ENCODE measurements at places on chromosomes 2 and 18. TPM values are rescaled to one million over a fixed set of nuclear protein-coding genes. Genes with fewer than 3 reads are reported as not detected.

DNA sequence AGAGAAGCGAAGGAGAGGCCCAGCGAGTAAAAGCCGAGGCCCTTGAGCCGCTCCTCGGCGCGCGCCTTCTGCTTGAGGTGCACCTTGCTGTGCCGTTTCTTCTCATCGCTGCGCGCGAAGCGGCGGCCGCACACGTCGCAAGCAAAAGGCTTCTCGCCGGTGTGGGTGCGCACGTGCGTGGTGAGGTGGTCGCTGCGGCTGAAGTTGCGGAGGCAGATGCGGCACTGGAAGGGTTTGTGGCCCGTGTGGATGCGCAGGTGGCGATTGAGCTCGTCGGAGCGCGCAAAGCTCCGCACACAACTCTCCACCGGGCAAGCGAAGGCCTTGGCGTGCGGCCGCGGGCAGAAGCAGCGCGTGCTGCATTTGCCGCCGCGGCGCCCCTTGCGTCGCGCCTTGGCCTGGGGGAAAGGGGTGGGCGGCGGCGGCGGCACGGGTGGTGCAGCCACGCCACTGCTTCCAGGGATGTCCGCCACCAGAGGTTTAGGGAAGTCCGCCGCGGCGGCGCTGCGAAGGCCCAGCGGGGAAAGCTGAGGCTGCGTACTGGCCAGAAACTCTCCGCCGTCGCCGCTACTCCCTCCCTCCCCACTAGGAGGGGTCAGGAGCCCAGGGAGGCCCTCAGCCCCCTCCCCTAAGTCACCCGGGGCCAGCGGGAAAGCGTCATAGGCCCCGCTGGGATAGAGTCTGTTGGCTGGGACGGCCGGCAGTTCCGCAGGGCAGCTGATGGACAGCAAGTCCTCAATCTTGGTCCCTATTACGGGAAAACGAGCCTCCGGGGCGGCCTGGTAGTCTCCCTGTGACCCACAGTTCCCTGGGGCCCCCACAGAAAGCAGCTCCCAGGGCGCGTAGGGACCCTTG, 1.7 kb downstream of the EGR4 start:
- DNase-seq = peak; percentile 13

DNA sequence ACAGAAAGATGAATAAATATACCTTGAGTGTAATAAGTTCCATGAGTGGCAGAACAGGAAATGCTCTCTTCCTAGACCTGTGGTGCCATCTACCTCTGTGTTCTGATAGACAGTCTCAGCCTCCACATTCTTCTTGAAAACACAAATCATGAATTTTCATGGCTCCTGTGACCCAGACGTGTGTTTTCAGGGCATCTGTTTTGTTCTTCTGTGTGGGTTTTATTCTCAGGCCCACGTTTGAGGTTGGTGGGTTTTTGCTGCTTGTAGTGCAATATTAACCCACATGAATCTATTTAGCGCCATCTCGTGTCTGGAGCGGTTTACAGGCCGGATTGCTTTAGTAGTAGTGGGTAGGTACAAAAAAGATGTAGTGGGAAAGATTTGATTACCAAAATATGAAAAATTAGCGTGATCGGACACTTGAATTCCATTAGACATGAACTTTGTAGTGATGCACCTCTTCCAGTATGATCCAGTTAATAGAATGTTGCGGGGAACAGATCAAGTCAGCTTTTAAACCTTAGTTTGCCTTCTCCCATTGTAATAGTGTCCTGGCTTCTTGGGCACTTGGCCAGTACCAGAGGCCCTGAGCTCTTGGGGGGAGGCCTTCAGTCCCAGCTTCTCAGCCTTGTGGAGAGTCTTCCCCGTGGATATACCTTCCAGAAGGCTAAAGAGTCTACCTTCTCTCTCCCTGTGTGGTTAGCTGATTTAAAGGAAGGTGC, 256.5 kb downstream of the TPGS2 start:
- DNase-seq = peak; percentile 54

GRCh38 chr2:164691346-164691887, 70.1 kb upstream of the GRB14 start:
- DNase-seq = no peak

DNA sequence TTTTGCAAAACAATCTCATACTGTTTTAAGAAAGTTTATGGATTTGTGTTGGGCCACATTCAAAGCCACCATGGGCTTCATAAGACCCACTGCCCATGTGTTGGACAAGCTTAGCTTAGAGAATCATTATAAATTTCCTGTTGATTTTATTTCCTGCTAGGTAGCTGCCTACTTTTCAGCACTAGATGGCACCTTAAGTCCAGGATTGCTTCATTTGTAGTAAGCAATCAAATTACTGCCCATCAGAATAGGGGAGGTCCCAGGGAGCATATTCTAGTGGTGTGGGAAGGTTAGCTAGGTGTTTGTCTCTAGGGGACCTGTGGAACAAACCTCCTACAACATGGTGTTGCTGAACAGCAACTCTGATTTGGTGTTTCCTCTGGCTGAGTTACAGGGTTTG, 11.0 kb upstream of the DCDC2C start:
- peak; percentile 59 for DNase-seq

GRCh38 chr2:82675186-82675585, 1783.9 kb downstream of the SUCLG1 start:
- no peak for DNase-seq

DNA sequence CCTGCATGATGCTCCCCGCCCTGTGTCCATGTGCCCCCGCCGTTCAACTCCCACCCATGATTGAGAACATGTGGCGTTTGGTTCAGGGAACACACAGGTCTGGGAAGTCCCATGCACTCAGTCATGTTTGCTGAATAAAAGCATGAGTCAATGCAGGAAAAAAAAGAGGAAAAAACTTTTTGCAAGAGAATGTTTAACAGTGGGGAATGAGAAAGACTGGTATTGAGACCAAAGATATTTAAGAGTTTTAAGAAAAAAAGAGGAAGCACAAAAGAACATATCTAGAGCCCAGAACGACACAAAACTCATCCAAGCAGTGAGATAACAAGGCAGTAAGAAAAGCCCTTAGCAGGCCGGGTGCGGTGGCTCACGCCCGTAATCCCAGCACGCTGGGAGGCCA, 279.2 kb upstream of the THSD7B start:
- DNase-seq = no peak

DNA sequence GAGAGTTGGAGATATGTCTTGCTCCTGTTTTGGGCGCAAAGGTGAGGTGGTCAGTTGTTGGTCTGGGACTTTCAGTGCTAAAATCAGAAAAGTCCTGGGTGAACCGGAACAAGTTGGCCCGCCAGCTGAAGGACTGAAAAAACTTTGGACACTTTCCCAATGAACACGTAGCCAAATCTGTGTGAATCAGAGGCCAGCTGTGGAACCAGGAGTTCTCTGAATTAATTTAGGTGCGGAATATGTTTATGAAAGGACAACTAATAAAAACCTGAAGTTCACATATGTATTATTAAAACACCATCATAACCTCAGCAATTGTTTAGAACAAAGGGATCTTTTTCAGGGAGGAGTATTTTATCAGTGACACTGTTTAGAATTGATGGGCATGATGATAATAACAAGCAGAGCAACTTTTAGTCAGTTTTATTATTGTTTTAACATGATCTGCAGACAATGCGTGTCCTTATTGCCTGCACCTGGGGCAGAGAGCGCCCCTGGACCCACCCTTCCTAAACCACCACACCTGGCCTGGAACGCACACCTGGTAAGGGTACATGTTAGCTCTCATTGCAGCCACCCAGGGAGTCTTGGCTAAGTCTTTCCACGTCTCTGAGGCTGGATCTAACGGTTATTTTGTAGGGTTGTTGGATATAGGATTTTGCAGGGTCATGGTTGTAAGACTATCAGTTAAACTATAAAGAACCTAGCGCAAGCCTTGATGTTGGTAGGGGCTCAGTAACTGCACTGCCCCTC, 9.9 kb upstream of the ODC1 start:
- peak; percentile 60 for DNase-seq

GRCh38 chr2:6941299-6942046, 24.3 kb downstream of the RNF144A start:
- no peak for DNase-seq

Gene ALKAL2
- total RNA-seq = not detected

- no peak for DNase-seq
Measured at GRCh38 chr2:116133381-116133942, 1681.0 kb upstream of the DDX18 start.

Gene GPBAR1
- total RNA-seq = not detected

DNA sequence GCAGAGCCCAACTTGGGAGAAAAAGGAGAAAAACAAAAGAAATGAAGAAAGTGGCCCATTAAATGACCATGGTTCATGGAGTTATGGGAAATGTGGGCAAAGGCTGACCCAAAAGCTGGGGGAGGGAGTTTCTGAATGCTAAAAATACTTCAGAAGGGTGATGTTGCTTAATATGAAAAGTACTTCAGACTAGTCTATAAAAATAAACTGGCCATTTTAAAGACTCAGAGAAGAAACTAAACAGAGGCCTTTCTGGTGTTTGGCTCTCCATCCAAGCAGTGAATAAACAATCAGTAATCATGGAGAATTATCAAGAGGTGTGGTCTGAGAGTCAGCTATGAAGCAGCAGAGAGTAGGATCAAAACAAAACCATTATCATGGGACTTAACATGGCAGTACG, 160.8 kb upstream of the MAPRE2 start:
- no peak for DNase-seq

DNA sequence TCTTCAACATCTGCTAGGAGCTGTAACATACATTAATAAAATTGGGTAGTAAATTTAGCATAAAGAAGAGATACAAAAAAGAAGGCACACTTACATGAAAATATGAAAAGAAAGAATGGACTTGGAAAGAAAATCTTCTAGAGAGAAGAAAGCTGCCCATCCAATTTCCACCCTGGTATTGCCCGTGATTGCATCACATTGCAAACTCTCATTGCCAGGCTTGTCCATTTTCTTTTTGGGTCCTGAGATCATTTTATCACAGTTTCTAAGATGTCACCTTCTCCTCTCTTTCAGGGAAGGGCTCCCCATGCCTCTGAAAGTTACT, 321.5 kb downstream of the RND3 start:
- no peak for DNase-seq

- DNase-seq = no peak
Measured at GRCh38 chr2:9573840-9574239, 18.2 kb upstream of the ADAM17 start.

GRCh38 chr2:217166241-217166850, 306.5 kb upstream of the TNP1 start:
- peak; percentile 78 for DNase-seq

Gene MTCL1
- 3.9 TPM for total RNA-seq

Gene ACYP2
- 8.7 TPM for total RNA-seq

DNA sequence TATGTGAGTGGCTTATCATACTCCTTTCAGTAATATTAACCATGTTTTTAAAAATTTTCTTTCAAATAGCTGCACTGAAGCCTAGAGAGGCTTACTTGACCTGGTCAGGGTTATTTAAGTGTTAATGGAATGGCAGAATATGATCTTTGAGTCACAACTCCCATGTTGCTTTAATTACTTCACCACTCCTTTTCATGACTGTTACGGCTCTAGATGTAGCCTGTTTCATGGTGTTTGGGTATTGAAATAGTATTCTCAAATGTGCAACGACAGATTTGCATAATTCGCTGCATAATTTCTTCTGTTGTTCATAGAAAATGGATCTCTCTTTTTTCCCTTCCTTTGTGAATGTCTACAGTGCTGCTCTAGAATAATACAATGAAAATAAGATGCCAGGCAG, 51.6 kb upstream of the PLA2R1 start:
- DNase-seq = no peak

Gene RNU2-63P
- 70.8 TPM for total RNA-seq

GRCh38 chr2:215486291-215487001, 50.6 kb upstream of the FN1 start:
- no peak for DNase-seq

Gene CMPK2
- 0.65 TPM for total RNA-seq

- no peak for DNase-seq
Measured at GRCh38 chr2:74742471-74742870, 88.4 kb downstream of the SEMA4F start.

DNA sequence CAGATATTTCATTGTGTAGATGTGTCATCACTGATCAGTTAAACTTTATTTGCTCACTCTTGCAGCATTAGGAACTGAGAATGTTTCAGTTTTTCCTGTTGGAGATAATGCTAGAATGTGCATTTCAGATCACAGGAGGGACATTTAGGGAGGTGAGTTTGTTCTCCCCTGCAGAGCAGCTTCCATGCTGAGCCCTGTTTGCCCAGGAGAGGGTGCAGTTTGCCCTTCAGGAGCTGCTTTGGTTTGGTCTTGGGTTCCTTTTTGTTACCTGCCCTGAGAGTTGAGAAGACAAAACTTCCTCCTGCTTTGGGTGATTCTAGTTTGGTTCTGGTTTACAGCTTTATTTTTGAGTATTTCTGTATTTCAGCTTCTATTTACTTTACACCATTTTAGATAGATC, 49.9 kb downstream of the DGKD start:
- peak; percentile 52 for DNase-seq

- peak; percentile 92 for DNase-seq
Measured at GRCh38 chr2:209368914-209369313, 54.9 kb upstream of the MAP2 start.

Gene MOGAT1
- not detected for total RNA-seq
